Chondrocyte (in vitro differentiated cells): ENCODE measurements at places on chromosomes 12 and 14. TPM values are rescaled to one million over a fixed set of nuclear protein-coding genes. Genes with fewer than 3 reads are reported as not detected.

- no peak for DNase-seq
These were observed 51.3 kb upstream of the TTC7B start for GRCh38 chr14:90867501-90867900.

DNA sequence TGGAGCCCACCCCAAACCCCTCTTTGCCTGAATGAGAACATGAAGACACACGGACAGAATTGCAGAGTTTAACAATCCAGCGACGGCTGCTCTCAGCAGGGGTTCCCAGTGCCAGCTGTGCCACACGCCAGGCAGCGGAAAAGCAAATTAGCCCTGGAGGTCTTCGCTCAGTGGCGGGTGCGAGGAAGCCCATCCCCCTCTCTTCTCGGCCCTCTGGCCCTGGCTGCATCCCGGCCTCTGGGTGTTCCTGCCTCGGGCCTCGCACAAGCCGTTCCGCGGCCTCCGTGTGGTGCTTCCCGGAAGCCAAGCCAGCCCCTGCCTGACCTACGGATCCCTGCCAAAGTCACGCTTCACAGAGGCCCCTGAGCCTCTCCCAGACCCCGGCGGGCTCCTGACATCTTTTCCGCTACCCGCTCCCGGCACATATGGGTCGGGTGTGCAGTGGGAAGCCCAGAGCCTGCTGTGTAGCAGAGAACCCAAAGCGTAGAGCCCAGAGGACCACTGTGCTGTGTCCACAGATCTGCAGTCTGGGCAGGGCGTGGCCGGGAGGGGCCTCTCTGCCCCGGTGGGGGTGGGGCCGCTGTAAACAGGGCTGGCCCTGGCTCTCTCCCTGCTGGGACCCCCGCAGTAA, 70.7 kb upstream of the GALNT9 start:
- DNase-seq = peak; percentile 61

DNA sequence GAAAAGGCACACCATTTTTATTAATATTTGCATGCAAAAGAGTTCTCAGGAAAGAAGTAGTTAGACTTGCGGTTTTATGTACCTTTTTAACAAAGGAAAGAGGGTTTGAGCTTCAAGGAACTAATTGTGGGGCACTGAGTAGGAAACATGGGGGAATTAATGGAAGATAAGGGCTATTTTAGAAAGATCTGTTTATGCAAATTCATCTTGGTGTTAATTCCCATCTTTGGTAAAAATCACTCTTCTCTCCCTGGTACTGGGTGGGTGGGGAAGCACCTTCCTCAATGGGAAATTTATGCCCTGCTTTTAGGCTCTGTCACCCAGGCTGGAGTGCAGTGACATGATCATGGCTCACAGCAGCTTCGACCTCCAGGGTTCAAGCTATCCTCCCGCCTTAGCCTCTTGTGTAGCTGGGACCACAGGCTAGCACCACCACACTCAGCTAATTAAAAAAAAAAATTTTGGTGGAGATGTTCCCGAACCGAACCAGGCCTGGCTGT, 30.1 kb upstream of the RESF1 start:
- DNase-seq = no peak

DNA sequence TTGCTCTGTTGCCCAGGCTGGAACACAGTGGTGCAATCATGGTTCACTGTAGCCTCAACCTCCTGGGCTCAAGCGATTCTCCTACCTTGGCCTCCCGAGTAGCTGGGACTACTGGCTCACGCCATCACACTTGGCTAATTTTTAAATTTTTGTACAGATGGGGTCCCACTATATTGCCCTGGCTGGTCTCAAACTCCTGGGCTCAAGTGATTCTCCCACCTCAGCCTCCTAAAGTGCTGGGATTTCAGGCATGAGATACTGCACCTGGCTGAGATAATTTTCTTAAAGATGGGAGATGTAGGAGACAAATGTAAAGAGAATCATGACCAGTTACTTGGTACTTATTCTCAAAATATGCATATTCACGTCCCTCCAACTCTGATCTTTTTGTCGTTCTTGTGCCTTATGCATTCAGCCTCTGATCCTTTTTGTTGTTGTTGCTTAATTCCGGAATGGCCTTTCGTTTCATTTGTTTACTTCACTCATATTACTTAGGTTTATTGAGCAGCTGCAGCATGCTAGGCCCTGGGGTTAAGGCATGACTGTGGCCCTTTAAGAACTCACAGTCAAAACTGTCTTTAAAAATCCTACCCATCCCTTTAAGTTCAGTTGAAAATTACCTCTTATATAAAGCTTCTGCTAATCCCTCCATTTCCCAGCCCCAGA, 8.9 kb downstream of the RBMS2 start:
- DNase-seq = no peak

DNA sequence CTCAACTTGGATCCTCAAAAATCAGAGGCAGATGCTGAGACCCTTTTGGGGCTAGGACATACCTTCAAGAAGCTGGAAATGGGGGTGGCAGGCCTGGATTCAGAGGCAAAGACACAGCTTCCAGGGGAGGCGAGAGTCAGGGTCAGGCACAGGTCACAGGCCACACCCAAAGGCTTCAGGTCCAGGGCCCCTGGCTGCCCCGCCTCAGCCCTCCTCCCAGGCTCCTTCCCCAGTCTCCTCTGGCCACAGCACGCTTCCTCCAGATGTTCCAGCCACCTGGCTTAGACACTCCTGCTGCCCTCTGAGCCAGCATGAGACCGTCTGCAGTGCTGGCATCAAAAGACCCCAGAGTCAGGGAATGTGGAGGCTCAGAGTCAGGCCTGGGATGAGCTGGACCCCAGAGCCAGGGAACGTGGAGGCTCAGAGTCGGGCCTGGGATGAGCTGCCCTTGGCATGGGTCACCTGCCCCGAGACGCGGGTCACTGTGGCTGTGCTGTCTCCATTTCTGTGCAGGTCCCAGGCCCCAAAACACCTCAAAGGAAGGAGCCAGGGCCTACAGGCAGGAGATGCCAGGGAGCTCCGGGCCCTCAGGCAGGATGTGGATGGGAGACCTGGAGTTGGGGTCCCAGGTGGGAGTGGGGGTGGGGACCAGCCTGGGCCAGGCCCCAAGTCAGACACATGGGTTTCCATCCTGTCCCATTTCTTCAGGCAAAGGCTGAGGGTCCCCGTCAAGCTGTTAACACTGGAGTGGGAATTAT, 58.9 kb downstream of the DIO3 start:
- no peak for DNase-seq

The IAPP gene
- not detected in 3 replicates for total RNA-seq

The WNT1 gene
- not detected in 3 replicates for total RNA-seq

The LRP1-AS gene
- total RNA-seq = not detected in 3 replicates
